ENCODE measurements at places on chromosomes 3 and 15.

DNA sequence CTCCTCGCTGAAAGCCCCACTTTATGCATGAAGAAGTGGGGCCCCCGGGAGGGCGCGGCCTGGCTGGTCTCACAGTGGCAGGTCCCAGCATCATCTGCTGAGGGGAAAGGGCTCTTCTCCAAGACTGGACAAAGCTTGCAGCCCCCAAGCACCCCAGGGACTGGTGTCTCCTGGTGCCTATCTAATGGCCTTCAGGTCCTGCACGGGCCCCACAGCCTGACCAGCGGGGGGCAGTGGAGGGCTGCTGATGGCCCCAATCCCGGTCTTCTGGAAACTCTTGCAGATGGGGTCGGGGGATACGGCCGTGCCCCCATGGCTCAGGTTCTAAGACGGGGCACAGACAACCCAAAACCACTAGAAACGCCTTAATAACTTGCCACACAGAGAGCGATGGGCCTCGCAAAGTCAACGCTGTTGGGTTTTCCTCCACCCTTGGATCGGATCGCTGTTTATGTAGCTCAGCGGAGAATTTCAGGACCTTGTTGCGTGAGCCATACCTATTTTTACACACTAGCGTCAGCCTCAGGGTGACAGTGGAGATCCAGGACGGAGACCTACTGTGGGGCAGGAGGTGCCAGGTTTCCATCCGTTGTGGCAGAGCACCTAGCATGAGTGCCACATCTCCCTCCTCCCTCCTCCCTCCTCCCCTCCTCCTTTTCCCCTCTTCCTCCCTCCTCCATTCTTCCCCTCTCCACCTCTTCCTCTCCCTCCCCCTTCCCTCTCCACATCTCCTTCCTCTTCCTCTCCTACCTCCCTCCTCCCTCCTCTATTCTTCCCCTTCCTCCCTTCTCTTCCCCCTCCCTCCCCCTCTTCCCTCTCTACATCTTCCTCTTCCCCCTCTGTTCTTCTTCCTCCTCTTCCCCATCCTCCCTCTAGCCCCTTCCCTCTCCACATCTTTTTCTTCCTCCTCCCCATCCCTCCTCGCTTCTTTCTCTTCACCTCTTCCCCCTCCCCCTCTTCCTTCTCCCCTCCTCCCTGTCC lies 79.3 kb upstream of the ALDH1L1 start:
- DNase-seq: peak; percentile 22

GRCh38 chr3:108106031-108106430 lies 15.2 kb upstream of the CD47 start:
- no peak for DNase-seq

- no peak for DNase-seq
These were observed 207.7 kb downstream of the RAP2B start for GRCh38 chr3:153369561-153370374.

DNA sequence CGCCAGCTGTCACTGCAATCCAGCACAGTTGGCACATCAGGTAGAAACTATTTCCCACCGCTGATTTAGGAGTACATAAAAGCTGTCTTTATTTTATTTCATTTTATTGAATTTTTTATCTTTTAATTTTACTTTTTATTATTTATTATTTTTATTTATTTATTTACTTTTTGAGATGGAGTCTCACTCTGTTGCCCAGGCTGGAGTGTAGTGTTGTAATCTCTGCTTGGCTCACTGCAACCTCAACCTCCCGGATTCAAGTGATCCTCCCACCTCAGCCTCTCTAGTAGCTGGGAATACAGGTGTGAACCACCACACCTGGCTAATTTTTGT lies 31.0 kb downstream of the SRGAP3 start:
- DNase-seq: no peak

DNA sequence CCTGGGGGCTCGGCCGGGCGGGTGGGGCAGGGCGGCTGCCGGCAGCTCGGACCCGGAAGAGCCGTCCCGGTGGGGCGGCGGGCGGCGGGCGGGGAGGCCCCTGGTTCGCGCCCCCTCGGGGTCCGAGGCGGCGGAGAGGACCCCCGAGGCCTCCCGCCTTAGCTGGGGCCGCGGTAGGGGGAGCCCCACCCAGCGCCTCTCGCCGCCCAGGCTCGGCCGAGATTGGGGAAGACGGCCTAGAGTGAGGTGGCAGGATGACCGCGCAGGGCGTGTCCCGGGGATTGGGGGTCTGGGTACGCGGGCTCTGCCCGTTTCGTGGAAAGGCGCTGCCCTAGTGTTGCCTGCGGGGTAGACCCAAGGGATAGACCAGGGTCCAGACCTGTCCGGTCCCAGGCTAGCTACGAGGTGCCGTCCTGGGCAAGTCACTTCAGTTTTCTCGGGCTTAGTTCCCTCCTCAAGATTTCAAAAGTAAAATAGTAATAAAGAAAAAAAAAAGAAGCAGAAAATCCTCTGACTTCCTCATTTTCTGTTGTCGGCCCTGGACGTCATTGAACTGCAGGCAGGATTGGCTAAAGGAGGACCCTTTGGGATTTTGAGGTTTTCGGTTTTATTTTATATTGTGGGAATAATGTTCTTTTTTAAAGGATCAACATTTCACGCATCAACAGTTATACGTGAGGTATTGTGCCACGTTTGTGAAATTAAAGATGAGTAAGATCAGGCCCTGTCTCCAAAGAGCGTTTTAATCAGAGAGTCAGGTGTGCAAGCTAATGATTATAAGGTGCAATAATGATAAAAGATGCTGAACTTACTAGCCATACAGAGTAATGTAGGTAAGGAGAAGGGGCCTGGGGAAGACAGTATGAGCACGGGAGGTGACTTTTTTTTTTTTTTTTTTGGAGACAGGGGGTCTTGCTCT lies 679 bp downstream of the IQGAP1 start:
- DNase-seq: no peak

- no peak for DNase-seq
These were observed 74.0 kb upstream of the HACD2 start for GRCh38 chr3:123658852-123659206.

- peak; percentile 90 for DNase-seq
These were observed 42.8 kb downstream of the MYO5C start for GRCh38 chr15:52252781-52253180.

DNA sequence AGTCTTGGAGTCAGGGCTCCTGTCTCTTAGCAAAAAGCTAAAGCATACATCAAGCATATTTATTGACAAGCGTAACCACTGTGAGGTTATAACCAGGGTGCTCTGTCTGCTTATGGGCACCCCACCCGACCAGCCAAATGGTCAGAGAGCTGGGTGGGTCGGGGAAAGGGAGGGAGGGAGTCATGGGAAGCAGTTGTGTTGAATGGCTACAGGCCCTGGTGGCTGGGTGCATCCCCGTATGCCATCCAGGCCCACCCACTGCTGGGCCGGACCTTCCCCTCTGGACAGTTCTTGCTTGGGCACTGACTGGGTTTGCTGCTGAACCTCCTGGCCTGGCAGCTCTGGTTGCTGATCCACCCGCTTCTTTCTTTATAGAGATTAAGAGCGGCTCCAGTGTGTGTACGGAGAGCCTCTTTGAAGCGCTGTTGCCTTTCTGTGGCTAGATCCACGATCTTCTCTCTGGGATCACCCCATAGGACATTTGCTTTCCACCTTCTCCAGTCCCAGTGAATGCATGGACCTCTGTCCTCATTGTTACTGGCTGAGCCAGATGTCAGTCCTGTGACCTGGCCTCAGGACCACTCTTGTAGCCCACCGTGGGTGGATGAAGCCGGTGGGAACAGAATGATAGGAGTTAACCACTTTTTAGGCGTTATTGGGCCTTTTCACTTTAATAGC lies 59.6 kb downstream of the SMAD3 start:
- no peak for DNase-seq

GRCh38 chr3:192303235-192303634 lies 424.1 kb downstream of the FGF12 start:
- no peak for DNase-seq

DNA sequence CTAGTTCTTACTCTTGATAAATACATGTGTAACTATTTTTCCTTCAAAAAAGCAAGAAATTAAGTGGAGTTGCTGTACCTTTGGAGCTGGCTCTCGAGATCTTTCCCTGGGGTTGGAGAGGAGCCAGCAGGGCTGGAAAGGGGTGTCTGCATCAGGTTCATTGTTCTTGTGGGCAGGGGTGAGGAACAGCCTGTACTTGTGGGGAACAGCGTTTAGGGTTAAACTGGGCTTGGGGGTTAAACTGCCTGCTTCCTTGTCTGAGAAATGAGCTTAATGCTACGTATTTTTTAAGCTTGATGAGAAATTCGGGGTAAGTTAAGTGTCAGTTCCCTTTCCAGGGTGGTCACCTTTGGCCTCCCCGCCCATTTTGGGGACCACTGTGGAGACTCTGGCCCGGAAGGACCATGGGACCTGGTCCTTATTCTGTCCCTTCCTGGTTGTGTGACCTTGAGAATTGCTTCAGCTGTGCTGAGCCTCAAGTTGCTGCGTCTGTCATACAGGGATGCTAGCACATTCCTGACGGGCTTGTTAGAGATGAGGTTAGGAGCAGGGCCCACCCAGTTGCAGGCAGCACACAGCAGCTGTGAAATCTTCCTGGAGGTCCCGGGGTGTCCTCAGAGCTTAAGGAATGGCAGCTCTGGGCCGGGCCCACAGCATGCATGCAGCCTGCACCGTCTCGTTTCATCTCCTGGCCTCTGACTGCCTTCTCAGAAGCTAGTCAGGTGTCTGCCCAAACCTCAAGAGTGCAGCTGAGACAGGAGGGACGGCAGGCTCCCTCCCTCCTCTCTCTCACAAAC lies 11.6 kb downstream of the H1-8 start:
- DNase-seq: no peak

DNA sequence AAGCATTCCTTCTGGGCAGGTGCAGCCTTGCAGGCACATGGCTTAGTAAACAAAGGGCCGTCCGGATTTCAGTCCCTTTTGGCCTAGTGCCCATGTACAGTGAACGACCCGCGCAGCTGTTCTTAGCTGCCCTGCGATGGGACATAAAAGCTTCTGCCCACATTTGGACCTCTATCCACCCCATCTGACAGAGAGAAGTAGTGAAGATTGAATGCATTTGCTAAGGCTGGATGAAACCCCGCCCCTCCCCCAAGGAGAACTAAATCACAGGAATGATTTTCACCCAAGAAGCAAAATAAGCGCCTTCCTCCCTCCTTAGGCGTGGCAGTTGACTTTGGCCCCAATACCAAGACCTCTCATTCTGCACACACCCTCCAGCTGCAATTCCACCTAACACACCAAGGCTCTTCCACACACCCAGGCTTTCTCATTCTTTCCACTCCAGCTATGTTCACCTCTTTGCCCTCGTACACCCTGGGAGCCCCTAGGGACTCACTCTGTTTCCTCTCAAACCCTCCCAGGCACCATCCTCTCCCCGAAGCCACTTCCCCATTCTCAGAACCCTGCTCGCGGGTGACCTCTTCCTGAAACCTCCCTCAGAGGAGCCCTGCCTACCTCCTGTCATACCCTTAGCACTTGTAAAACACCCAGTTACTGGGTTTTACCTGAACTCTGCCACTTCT lies 14.1 kb upstream of the HRH1 start:
- DNase-seq: no peak

GRCh38 chr3:41329881-41330280 lies 130.6 kb downstream of the CTNNB1 start:
- no peak for DNase-seq

DNA sequence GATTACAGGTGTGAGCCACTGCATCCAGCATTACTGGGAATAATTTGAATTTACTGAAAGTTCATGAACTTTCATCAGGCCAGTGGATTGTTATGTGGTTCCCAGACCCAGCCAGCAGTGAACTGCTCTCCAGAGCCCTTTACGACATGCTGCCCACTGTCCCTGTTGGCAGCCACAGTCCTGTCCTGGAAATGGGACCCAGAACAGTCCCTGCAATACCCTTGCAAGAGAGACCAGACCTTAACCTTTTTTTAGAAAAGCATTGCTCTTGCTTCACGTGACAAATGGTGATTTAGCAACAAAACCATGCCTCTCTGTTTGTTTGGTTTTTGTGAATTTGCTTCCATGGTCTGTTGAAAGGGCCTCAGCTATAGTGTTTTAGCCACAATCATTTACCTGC lies 367.3 kb upstream of the C2CD4B start:
- DNase-seq: no peak

DNA sequence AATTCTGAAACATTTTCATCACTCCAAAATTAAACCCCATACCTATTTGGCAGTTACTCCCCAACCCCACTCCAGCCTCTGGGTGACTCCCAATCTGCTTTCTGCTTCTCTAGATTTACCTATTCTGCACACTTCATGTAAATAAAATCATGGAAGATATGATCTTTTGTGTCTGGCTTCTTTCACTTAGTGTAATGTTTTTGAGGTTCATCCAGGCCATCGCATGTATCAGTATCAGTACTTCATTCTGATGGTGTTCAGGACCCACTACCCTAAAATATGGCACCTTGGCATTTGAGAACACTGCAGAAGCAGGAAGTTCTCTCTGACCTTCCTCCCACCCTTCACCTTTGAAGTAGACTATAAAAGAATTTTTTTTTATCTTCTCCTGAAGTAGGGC lies 78.7 kb upstream of the SLC25A26 start:
- DNase-seq: no peak

DNA sequence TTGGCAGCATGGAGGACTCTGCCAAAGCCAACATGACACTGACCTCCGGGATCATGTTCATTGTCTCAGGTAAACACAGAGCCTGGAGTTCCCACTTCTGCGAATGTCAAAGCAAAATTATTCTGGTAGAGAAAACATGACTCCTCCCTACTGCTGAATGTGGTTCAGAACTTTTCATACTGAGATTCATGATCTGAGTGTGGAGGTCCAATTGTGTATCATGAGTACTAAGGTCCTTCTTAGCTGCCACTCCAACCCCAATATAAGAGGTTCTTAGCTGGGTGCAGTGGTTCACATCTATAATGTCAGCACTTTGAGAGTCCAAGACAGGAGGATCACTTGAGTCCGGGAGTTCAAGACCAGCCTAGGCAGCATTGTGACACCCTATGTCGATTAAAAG lies 13.8 kb downstream of the CLDN18 start:
- DNase-seq: no peak

DNA sequence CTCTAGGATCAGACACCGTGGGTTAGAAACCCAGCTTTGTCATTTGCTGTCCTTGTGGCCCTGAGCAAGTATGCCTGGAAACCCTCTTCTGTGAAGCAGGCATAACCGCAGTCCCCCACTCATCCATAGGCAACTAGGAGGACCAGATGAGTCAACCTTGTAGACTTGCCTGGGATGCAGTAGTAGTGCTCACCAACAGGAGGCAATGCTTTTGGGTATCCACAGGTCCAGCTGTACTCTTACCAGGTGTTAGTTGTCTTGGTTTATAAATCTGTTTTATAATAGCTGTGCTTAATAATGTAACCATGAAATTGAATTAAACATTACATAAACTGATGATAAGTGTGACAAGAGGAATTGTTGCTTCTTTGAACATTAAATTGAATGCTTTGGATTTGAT lies 389.3 kb downstream of the IL20RB start:
- DNase-seq: no peak
